Activated T-cell treated with anti-CD3 and anti-CD28 coated beads, Interleukin-2, amount 50 U/mL, for 1 hour (primary cell): ENCODE measurements at places on chromosomes 1 and 21.

DNA sequence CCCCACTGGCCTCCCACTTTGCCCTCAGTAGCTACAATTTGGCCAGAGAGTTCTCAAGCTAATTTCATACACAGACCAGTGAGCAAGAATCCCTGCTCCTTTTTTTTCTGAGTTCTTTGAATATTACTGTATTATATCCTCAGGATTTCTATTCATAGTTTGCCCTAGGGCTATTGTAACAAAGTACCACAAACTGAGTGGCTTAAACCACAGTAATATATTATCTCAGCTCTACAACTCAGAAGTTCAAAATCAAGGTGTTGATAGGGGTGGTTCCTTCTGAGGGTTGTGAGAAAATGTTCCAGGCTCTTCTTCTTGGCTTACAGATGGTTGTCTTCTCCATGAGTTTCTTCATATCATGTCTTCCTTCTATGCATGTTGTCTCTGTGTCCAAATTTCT lies 289.4 kb upstream of the ESRRG start:
- no peak for DNase-seq

DNA sequence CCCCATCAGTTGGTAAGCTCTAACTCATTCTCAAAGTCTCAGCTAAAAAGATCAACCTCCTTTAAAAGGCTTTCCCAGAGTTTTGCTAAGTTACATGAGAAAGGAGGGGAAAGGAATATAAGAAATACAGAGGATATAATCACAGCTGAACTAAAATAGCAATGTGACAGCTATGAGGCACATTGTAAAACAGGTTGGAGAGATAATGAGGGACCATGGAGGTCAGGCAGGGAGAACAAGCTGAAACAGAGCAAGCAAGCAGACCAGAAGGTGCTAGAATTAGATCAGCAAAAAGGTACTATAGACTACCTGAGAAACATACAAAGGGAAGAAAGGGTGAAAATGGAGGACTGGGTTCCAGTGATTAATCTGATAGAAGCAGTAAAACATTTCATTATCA lies 28.5 kb downstream of the GPATCH2 start:
- DNase-seq: no peak

DNA sequence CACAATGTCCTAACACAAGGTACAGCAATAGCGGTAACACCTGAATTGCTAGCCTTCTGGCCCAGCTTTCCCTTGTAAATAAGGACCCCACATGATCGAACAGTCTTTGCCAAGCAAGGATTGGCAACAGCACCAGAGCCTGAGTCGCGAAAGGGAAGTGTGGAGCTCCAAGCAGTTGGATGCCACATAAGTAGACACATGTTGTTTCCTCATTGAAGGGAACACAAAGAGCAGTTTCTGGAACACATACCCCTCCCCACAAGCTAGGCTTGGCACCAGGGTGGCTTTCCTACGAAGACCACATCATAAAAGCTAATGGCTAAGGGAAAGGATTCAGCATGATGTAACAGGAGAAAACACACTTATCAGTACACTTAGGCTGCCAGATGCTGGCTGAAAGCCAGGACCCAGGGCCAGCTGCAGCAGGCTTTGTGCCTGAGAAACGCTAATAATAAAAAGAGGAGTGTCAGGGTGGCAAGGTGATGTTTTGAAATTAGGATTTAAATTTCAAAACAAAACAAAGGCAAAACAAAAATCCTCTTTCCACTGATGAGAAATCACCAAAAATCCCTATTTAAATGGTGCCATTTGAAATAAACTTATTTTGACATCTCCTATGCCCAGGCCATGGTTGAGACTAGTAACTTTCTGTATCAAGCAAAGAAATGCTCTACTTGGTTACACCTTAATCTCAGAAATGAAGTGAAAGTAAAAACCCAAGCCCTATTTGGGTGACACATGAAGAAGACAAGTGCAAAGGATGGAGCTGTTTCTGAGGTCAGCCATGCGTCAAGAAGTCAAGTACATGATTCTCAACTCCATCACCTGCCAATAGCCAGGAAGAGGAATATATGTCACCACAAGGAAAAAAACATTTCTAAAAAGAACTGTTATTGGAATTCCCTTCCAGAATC lies 11.9 kb upstream of the CPLANE2 start:
- no peak for DNase-seq

- DNase-seq: no peak
These were observed 836.5 kb upstream of the CXADR start for GRCh38 chr21:16676391-16676790.

DNA sequence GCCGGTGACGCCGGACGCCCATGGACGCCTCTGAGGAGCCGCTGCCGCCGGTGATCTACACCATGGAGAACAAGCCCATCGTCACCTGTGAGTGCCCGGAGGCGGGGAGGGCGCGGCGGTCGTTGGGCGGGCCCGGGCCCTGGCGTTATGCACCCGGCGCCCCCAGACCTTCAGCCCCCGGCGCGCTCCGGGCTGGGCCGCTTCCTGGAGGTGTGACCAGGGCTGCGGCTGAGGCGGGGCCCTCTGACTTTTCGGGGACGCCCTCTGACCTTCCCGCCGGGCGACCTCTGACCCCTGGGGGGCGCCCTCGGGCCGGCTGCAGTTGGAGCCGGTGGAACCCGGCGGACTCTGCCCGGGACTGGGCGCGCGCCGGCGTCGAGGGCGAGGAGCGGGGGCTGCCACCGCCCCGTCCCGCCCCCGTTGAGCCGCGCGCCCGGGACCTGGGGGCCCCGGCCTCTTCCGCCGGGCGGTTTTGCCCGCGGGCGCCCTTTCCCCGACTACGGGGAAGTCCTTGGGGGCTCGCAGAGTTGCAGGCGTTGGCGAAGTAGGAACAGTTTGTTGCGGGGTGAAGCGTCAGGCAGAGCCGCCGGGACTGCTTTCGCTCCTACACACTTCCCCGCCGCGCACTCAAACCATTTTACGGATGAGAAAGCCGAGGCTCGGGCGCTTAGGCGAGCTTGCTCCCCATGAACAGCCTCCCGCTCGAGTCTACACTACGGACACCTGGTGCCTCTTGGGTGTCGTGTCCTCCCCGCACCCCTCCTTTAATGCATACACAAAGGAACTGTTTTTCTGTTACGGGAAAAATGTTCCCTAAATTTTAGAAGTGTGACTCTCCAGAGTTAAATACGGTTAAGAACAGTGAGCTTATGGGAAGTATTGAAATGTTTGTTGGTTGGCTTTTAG lies 618 bp downstream of the TRAPPC10 start:
- peak; percentile 88 for DNase-seq

GRCh38 chr1:53548031-53548491 lies 88.9 kb downstream of the DMRTB1 start:
- DNase-seq: no peak

- DNase-seq: no peak
These were observed 59.0 kb downstream of the SLC35A3 start for GRCh38 chr1:100028765-100029164.

DNA sequence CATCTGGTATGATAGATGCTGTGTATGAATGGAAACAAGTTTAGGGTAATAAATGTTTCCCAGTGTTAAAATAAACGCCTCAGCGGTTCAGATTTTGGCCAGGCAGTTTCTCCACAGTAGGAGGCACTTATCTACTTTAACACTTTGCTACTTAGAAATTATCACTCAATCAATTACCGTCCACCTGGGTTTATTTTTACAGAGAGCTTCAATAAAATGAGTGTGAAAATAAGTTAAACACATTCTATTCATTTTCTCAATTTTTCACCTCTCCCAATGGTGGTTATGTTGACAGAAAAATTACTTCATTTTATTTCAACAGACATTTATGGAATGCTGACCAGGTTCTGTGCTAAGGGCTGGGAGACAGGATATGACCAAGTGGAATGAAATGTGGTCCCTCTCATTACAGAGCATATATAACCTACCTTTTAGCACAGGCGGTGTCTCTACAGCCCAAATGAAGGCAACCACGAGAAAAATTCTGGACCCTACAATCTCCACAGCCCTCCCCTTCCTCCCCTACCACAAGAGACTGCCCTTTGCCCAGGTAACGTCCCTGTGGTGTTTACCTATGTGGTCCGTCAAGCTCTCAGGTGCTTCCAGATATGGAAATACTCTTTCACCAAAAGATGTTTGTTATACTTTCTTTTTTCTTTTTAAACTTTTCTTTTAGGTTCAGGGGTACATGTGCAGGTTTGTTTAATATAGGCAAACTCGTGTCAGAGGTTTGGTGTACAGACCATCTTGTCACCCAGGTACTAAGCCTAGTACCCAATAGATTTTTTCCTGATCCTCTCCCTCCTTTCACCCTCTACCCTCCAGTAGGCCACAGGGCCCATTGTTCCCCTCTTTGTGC lies 105.5 kb downstream of the HLCS start:
- DNase-seq: no peak

- peak; percentile 2 for DNase-seq
These were observed 160.6 kb upstream of the EDN2 start for GRCh38 chr1:41645062-41645461.

DNA sequence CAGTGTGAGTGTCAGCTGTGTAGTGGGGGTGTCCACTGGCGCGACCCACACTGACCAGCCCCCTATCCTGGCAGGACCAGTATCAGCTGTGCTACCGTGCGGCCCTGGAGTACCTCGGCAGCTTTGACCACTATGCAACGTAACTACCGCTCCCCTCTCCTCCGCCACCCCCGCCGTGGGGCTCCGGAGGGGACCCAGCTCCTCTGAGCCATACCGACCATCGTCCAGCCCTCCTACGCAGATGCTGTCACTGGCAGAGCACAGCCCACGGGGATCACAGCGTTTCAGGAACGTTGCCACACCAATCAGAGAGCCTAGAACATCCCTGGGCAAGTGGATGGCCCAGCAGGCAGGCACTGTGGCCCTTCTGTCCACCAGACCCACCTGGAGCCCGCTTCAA lies 28.1 kb upstream of the KDM4A start:
- DNase-seq: no peak

DNA sequence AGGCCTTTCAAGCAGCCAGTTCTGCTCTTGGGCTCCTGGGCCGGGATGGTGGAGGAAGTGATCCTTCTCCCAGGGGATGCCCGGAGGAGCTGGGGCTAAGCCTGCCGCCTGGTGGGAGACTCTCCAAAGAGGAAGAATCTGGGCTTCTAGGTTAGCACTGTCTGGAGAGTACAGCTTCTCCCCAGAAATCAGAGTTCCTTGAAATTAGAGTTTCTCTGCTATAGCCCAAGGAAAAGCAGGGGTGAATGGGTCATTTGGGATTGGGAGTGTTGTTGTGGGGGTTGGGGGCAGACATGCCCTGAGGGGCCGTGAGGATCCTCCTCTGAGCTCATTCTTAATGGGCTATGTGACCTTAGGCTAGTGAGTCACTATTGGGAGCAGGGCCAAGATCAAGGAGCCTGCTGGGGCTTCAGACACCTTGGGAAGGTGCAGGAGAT lies 6.5 kb downstream of the LGR6 start:
- DNase-seq: no peak

GRCh38 chr1:35539073-35539823 lies 18.0 kb downstream of the KIAA0319L start:
- no peak for DNase-seq

DNA sequence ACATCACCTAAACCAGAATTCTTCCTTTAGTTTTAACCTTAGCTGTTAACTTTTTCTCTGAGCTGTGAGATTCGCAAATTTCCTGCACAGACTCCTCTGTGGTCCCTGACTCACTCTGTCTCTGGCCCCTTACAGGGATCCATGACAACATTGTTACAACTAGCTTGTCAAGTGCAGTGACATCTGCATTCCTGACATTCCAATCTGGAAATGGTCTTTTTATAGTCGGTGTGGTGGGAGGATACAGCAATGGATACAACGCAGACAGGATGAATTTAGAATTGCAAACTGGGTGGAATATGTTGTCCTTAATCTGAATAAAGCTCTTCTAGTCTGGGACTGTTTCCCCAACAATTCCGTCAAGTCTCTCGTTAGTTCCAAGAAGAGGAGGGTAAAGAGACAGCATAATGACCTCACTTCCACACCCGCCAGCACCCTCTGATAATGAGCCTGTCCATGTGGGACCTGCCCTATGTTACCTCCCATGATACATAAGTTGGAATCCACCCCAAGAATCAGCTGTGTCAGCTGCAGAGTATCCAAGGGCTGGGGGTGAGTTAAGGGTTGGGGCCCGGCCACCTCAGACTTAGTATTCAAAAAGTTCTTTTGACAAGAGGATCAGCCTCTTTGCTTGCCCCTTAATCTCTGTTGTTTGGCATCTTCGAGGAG lies 49.4 kb downstream of the ILDR2 start:
- DNase-seq: no peak

DNA sequence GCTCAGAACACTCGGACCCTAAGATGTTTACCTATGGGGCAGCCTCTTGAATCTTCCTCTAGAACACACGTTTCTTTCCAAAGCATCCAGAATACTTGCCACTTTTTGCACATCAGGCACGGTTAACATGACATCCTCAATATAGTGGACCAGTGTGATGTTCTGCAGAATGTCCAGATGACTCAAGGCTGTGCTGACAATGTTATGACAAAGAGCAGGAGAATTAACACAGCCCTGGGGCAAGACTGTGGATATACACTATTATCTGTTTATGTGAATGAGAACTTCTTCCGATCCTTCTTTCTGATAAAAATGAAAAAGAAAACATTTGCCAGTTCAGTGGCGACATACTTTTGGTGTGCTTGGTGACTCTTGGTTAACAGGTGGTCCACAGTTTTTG lies 154.3 kb downstream of the PDE4B start:
- DNase-seq: no peak

GRCh38 chr1:206921772-206922265 lies at the start of gene FCMR:
Gene FCMR, minus strand, starts transcription at chr1:206921941. Its CDS starts 87 bp downstream, at chr1:206921854.
- peak; percentile 42 for DNase-seq

DNA sequence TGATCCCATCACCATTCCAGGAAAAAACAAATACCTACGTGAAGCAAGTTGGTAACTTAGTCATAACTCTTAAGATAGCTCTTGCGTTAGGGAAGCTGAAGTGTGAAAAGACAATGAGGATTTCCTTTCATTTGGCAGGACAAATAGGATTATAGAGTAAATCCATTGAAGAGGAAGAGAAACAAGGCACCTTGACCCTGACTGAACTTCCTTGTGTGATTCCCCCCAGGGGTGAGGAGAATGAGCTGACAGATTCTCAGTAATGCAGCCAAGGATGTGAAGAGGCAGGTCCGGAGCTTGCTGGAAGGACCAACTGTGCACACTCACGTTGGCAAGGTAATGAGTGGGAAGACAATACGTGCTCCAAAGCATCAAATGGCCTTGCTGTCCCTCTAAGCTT lies 55.0 kb upstream of the HMCN1 start:
- DNase-seq: no peak

DNA sequence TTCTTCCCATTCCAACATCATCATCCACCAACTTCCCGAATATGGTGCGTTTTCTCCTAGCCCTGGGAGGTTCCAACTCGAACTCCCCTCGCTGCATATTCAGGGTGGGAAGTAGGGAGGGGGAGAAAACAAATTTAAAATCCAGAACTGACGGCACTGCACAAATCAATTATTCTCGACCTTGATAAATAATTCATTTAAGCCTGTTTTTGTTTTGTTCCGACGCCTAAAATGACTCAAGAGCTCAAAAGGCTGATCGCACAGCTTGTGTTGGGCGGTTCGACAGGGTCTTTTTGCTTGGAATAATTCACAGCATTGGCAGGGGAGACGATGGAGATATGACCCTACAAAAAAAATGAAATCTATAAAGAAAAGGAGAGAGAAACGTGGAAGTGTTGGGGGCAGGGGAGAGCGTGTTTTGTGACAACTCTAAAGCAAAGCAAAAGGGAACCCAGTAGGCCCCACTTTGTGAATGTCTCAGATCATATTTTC lies 3.1 kb upstream of the BARHL2 start:
- DNase-seq: no peak
